ENCODE measurements at places on chromosomes 5 and 9.

DNA sequence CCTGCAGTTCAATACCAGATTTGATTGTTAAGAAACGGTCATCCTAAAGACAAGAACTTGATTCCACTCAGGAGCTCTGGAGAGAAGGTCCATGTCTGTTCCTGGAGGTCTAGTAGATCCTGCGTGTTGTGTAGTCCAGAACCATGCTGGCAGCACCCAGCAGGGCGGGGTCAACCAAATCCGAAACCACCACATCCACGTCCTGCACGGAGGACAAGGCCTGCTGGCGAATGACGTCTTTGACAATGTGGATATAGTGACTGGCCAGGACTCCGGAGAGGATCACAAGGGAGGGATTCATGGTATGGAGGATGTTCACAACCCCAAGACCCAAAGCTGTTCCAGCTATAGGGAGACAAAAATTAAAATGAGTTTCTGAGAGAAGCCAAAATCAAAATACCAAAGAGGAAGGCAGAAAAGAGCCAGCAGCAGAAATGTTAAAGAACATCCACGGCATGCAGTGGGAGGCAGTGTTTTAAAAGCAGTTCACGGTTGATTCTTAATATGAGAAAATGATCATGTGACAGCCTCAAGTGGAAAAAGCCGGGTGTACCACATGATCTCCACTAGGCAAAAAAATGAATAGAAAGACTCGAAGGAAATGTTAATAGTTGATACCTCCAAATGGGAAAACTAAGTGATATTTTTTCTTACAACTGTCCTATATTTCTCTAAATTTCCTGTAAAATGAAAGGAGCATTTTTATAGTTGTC, 26.7 kb downstream of the CLTA start:
- DNase-seq: no peak

DNA sequence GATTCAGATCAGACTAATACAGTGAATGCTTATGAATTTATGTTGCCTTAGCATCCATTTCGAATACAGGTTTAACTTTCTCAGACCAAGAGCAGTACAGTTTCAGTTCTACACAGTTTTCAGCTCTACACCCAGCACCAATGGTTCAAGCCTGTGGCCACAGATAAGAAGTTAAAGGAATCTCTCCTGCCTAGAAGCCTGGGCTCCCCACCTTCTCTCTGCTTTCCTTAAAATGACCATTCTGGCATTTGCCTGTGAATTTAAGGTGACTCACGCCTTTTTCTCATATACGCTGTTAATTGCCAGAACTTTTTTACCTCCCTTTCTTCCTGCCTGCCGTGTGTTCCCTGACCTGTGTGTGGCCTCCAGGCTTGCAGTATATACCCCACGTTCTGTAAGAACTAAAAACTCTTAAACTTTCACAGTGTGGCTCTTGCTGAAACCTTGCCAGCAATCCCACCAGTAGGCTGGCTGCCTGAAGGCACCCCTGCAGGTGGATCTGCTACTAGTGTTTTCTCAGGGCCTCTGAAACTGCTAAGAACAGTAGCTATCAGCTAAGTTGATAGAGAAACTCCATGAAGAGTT, 692.8 kb upstream of the CDH18 start:
- DNase-seq: no peak

DNA sequence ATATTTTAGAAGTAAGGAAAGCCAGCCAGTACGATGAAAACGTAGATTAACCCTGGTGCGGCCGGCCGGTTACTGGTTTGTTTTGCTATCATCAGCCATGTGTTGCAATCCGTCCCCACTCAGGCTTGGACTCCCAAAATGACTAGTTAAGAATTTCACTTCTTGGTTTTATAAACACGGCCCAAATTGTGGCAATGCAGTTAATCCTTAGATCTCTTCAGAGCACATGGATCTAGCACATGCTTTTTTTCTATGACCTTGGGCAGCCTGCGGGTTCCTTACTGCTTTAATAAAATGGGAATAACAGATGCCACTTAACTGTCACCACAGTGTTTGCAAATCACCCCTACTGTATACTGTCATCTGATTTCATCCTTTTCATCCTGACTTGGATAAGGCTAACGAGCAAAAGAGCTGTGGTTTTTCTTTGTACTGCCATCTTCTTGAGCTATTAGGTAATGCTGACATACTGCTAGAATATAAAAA, 1.5 kb downstream of the NDFIP1 start:
- peak; percentile 43 for DNase-seq

DNA sequence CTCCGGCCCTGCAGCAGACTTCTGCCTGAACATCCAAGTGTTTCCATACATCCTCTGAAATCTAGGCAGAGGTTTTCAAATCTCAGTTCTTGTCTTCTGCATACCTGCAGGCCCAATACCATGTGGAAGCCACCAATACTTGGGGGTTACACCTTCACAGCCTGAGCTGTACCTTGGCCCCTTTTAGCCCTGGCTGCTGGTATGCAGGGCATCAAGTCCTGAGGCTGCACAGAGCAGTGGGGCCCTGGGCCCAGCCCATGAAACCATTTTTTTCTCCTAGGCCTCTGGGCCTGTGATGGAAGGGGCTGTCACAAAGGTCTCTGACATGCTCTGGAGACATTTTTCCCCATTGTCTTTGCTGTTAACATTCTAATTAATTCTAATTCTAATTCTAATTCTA, 680.6 kb downstream of the ELAVL2 start:
- no peak for DNase-seq

DNA sequence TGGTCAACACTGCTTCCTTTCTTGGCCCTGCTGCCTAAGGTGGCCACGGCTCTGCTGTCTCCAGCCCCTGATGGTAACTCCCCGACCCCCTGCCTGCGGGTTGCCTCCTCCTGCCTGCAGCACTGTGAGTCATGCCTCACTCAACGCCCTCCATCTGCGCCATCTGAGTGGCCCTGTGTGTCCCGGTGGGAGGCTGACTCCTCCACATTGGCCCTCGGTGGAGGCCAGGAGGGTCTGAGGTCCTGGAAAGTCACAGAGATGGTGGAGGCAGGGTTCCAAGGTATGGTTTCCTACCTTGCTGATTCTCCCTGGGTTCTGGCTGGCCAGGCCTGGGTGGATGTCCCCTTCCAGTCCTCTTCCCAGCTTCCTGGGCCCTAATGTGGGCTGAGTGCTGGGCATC, 64.5 kb upstream of the ADAMTS2 start:
- no peak for DNase-seq

- no peak for DNase-seq
Observed at GRCh38 chr5:176722757-176723156, 75.5 kb downstream of the TSPAN17 start.

- no peak for DNase-seq
Observed at GRCh38 chr9:104617418-104617817, 586 bp downstream of the OR13C9 start.

DNA sequence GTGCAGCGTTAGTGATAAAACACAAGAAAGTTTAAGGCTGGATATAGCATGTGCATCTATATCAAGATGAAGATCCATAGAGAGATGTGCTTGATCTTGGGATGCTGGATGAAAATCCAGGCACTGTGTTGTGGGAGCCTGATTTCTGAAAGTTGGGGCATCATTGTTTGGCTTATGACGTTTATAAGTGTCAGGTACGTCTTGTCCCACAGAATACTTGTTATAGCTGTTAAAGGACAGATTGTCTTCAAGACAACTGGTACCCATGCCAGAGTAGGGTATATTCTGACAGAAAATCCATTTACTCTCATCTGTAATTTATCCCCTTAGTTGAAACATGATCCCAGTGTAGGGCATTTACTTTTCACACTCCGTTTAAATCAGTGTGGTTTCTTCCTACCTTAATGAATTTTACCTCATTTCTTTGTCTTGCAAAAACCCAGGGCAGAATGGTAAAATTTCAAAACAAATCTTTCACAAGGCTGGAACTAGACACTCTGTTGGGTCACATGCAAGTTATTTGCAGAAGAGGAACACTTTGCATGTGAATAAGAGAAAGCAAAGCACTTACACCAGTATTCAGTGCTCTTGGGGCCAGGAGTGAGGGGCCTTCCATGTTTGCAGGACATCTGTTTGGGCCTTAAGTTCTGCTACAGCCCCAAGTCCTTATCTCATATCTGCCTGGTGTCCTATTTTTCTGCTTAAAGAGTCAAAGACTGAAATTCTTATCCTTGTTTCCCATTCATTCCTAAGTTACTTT, 73.3 kb downstream of the GHR start:
- no peak for DNase-seq

- no peak for DNase-seq
Observed at GRCh38 chr9:132020272-132020671, 59.4 kb downstream of the MED27 start.

DNA sequence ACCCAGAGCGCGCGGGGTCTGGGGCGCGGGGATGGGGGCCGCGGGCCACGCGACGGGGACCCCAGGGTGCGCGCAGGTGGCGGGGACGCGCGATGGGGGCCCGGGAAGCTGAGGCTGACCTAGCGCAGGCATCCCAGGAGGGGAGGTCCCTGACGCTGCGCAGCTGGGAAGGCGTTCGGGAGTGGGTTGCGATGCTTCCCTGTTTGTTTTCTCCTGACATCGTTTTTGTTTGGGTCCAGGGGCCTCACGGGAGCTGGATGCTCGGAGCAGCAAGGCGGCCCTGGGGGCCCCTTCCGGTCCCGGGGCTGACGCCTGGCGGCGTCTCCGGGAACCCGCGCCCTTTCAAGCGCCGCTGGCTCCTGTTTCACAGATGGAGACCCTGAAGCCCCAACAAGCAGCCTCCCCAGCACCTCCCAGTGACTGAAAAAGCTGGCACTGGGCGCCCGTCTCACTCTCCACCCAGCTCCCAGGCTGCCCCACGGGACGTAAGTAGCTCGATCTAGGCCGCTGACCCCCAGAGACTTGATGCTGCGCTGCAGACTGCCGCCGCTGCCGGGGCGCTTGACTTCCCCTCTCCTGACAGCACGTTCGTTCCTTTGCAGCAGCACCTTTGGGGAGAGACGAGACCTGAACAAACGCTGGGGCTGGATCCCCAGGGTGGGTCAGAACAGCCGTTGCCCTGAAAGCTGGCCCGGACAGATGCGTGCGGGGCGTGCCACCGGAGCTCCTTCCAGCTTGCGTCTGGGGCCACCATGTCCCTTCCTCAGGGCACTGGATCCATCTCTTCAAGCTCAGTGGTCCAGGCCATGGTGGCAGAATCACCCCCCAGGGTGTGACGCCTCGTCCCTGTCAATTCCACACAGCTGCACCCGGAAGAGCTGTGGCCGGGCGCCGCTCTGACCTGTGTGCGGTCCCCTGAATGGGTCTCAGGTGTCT, 593 bp downstream of the BRD3OS start:
- peak; percentile 60 for DNase-seq

- peak; percentile 63 for DNase-seq
Observed at GRCh38 chr5:133944263-133945185, 23.9 kb downstream of the C5orf15 start.

DNA sequence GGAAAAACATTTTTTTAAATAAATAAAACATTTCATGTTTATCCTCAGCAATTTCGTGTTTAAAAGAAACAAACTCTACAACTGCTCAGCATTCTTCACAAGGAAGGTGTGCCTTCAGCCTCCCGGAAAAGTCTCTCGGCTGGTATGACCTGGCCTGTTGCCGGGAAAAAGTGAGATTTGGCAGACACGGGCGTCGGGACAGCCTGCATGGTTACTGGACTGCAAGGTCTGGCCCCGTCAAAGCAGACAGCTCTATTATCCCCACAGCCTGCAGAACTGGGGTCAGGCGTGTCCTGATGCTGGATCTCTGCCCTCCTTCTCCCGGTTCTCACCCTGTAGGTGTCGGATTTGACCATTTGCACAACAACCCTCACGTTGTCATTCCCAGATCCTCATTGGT, 120.3 kb upstream of the SPATA31C2 start:
- DNase-seq: peak; percentile 64

GRCh38 chr5:175519006-175519405, 40.6 kb downstream of the SFXN1 start:
- no peak for DNase-seq

GRCh38 chr9:136880651-136881050, 5.7 kb upstream of the TRAF2 start:
- DNase-seq: no peak

DNA sequence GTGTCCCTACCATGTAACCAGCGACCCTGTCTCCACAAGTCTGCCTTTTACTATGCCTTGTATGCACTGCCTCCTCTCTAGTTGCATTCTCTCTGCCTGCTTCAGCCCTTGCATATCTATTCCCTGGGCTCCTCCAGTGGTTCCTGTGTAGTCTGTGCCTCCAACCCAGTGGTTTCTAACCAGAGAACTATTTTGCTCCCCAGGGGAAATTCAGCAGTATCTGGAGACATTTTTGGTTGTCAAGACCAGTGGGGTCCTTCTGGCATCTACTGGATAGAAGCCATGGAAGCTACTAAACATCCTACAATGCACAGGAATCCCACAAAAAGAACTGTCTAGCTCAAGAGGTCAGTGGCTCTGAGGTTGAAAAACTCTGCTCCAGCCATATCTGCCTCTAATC, 224.1 kb upstream of the RASEF start:
- DNase-seq: no peak

DNA sequence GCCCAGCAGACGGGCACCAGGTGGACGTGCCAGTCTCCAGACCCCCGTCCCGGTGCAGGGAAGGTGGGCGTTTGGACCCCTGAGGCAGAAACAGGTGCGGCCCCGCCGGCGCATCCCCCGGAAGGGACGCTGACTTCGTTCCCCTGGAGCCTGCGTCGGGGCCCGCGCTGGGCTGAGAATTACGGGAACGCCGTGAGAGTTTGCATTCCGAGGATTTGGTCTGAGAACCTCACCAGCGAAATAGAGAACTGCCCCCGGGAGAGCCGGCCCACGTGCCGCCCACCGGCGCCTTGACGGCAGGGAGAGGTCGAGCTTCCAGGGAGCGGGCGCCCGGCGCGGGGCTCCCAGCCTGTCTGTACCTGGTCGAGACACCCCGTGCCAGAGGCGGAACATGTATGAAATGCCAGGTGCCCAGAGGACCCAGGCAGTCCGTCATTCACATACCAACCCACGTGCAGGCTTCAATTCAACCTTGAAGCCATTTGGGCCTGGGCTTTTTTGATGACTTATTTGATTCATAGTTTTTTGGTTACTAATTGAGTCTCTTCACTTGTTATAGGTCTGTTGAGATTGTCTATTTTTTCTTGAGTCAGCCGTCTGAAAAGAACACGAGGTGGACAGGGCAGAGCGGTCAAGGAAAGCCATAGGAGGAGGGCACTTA, 877 bp upstream of the CAMSAP1 start:
- DNase-seq: no peak

GRCh38 chr9:34463098-34463900, 4.7 kb downstream of the DNAI1 start:
- DNase-seq: peak; percentile 57

- DNase-seq: no peak
Observed at GRCh38 chr5:115858396-115858795, 16.7 kb downstream of the AP3S1 start.

DNA sequence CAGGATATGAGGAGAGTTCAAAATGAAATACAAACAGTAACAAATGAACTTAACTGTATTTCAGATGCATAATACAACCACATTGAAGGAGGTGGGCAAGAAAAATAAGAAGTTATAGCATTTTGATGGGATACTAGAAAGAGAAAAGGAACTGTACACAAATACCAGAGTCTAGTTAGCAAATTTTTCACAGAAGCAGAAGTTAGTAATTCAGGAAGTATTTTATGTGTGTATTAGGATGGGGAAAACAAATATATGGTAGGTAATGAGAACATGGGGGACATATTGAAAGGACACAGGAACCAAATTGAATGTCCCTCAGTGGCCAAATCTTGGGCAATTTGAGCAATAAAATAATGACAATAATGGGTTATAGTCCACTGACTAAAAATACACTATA, 18.4 kb downstream of the GM2A start:
- DNase-seq: no peak

Data from GM03348 (cell line).